ENCODE measurements at places on chromosomes 16 and 17.

- DNase-seq: no peak
Measured at GRCh38 chr17:27237890-27238289, 56.0 kb upstream of the WSB1 start.

- DNase-seq: no peak
Measured at GRCh38 chr17:83203073-83203471, 123.7 kb downstream of the METRNL start.

- DNase-seq: no peak
Measured at GRCh38 chr16:12217341-12217740, 240.8 kb downstream of the SNX29 start.

GRCh38 chr17:15436473-15437302, 30.7 kb downstream of the CDRT4 start:
- DNase-seq: peak; percentile 28

DNA sequence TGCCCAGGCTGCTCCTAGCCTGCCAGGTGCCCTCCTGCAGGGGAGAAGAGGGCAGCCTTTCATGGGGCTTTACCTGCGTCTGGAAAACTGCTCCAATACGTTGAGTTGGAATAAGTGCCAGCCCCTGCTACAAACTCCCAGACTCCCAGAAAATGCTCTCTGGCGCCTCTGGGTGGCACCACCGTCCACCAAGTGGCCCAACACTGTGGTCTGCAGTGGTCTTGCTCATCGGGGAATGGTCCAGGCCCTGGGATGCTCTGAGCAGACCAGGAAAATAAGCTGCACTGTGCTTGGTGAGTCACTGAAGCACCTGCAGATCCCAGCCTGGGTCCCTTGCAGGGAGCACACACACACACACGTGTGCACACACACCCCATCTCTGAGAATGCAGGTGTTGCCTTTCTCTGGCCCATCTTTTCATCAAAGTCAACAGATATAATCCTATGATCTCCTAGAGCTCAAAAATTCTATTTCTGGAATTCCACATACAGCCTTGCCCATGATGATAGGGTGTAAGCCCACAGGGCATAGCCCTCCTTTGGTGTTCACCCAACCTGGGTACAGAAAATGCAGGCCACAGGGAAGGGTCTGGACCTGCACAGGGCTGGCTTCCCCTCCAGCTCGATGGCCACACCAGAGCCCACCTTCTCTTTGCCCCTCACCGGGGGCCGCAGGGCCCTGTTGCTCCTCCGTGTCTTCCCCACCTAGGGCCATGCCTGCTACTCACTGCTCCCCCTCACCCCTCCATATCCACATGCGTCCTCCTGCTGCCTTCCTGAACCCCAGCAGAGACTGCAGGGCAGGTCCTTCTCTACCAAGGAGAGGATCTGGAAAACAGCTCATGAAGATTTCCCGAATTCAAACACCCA, 20.5 kb downstream of the CDIP1 start:
- no peak for DNase-seq

GRCh38 chr17:55053855-55054254, 85.3 kb downstream of the STXBP4 start:
- no peak for DNase-seq

DNA sequence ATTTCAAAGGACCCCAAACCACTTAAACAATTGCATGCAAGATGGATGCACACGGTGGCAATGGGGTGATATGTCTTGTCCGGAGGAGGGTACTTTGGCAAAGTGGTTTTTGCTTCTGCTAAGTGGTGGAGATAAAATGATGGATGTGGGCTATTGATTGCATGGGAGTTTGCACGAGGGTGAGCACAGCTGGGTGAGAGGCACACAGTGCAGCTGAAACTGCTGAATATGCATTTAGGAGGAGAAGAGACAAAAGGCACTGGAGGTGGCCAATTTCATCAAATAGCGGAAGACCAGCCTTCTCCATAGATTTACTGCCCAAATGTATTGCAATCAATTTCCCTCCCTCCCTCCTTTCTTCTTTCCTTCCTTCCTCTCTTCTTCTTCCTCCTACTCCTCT, 414.4 kb upstream of the EEF2KMT start:
- DNase-seq: no peak

GRCh38 chr16:85607796-85608514, 5.2 kb upstream of the GSE1 start:
- no peak for DNase-seq

GRCh38 chr16:55324285-55325079, 479 bp downstream of the IRX6 start:
- DNase-seq: no peak

GRCh38 chr16:49528866-49529288, 155.3 kb downstream of the C16orf78 start:
- DNase-seq: no peak

GRCh38 chr16:57993438-57993837, 7.0 kb downstream of the ZNF319 start:
- no peak for DNase-seq

DNA sequence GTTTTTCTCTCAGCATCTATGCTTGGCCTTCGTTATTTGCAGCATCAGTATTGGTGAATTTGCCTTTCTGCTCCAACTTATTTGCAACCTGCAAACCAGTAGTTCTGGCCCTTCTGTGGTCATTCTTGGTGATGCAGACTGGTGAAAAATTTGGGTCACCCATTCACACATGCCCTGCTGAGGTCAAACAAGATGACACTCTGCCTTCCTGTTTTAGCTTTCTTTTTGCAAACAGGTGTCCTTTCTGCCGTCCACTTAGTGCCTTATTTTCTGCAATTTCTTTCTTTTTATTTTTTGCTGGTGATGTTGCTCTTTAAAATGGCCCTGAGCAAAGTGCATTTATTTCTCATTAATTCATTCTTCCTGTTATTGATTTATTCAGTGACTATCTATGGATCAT, 31.3 kb downstream of the PLCG2 start:
- no peak for DNase-seq

GRCh38 chr17:50443505-50443974, 17.5 kb downstream of the ACSF2 start:
- peak; percentile 37 for DNase-seq

GRCh38 chr16:70454222-70455034, at the start of gene FCSK:
Gene FCSK, plus strand, starts transcription at chr16:70454595. Its CDS starts 8,596 bp downstream, at chr16:70463191.
- peak; percentile 69 for DNase-seq

DNA sequence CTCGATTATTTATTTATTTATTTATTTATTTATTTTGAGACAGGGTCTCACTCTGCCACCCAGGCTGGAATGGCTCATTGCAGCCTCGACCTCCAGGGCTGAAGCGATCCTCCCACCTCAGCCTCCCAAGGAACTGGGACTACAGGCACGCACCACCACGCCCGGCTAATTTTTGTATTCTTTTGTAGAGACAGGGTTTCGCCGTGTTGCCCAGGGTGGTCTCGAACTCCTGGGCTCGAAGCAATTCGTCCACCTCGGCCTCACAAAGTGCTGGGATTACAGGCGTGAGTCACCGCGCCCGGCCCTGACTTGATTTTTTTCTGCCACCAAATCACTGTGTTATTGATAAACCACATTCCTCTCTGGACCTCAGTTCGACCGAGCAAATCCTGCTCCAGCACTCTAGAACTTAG, 758 bp upstream of the RPL23A start:
- DNase-seq: no peak

- DNase-seq: peak; percentile 81
Measured at GRCh38 chr16:57628008-57628781, at the start of gene ADGRG1. Gene ADGRG1, plus strand, starts transcription at chr16:57628630. Its CDS starts 21,658 bp downstream, at chr16:57650288.

DNA sequence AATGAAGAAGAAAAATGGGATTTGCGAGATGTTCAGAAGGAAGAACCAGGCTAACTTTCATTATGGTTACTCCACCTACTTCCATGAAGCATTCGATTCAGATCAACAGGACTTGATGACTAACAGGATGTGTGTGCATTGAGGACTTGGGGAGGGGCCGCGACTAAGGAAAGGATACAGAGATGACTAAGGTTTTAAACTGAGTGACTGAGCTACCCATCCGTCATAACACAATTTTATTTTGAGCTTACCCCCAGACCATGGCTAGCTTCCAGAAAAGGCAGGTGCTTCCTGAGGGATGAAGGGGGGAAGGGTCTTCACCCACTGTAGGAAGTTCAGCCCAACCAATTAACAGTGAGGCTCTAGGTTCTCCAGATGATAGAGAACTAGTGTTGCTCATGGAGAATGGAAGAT, 2.5 kb upstream of the CDYL2 start:
- DNase-seq: no peak

GRCh38 chr17:40112718-40113109, 9.1 kb upstream of the MSL1 start:
- DNase-seq: no peak

- DNase-seq: no peak
Measured at GRCh38 chr17:56821847-56822534, 11.7 kb downstream of the C17orf67 start.

GRCh38 chr17:80930335-80931279, 61.0 kb upstream of the CHMP6 start:
- no peak for DNase-seq

- DNase-seq: no peak
Measured at GRCh38 chr17:74521701-74522201, 9.5 kb downstream of the CD300LB start.

DNA sequence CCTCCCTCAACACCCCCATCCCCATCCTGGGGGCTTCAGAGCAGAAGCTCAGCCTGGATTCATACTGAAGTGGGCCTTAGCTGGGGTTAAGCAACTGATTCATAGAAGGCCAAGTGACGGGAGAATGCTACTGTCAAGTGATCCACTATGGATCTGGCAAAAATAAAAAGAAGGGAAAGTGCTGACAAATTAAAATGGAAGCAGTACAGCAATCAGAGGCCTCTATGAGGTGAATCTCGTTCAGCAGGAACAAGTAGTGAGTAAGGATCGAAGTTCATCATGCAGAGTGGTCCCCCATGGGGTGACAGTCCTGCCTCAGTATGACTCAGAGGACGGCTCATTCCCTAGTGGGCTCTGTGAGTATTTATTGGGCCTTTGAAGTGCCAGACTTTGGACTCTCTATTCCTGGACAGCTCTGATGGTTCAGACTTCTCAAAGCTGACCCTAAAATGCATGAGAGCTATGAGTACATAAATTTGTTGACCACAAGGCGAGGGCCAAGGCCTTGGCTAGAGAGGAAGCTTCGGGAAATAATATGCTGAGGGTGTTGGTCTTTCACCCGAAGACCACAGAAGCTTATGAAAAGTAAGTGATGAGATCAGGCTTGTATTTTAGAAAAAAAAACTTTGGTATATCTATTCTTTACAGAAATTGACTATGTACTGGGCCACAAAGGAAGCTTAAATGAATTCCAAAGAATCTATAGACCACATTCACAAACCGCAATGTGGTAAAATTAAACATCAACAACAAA, 5.3 kb upstream of the NSMCE1 start:
- DNase-seq: no peak

DNA sequence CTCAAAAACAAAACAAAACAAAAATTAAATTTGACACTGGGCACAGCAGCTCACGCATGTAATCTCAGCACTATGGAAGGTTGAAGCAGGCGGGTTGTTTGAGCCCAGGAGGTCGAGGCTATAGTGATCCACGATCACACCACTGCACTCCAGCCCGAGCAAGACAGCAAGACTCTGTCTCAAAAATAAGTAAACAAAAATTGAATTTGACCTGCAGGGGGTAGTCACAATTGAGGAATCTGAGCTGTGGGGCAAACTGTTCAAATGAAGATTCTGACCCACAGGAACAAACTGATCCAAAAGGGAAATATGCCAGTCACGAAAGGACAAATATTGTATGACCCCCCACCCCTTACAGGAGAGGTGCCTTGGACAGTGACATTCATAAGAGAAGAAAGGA, 29.8 kb downstream of the ANKRD11 start:
- no peak for DNase-seq

DNA sequence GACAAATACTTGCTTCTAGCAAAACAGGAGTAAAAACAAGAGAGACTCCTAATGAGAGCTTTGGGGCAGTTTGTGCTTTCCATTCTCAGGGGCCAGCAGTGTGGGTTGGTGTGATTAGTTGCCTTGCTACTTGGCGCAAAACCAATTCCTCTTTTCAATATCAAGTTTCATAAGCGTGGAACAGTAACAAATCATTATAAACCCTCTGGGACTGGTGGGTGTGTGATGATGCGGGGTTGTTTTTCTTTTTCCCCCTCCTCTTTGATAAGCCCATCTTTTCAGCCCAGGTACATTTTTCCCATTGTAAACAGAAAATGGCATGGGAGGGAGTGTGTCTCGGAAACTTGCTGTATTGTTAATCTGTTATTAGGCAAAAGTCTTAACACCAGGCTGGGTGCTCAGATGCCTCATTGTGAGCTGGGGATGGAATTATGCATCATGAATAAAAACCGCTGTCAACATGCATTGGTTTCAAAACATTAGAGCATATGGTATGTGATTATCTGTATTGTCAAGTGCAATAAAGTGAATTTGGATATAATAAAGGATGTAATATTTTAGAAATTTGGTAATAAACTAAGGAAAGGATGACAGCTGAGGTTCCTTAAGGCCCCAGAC, 166.4 kb downstream of the CCDC182 start:
- no peak for DNase-seq

DNA sequence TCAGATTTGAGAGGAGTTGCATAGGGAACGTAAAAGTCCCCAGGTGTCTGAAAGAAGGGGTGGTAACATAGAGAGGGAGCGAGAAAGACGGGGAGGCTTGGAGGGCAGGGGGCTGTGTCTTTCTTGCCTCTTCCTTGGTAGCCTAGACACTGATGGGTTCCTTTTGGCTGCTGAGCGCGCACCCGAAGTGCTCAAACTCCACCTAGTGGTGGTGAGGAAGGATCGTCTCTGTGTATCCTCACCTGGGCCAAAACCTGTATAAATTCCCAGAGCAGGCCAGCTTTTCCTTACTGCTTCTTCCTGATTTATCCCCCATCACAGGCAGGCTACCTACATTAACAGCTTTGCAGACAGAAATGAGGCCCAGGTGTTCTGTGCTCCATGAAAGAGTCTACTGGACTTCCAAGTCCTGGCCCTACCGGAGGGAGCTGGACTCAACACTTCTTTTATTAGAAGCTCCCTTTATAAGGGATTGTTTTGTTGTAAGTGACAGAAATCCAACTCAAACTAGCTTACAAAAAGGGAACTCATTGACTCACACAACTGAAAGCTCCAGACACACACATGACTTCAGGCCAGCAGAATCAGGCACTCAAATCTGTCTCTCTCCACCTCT, 5.5 kb upstream of the SLC25A35 start:
- DNase-seq: no peak

- DNase-seq: no peak
Measured at GRCh38 chr17:29149431-29150064, 30.6 kb downstream of the MYO18A start.

GRCh38 chr16:50407351-50407750, 38.6 kb upstream of the BRD7 start:
- DNase-seq: no peak

DNA sequence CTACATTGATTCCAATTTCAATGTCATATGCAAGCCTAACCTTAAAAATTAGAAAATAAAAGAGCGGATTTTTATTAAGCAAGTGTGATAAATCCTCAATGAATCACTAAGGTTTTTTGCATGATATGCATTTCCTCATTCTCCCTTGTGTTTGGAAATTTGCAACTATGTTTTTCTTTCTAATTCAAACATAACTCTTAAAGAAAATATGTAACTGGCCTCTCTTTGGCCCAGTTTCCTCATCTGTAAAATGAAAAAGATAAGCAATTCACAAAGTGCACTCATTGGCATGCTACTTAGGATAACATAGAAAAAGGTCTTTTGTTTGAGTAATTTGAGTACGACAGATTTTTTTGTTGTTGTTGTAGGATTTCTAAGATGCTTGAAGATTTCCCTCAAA, 295.5 kb downstream of the CDH11 start:
- no peak for DNase-seq

All from nucleus accumbens (tissue), 56 donors.